Muscle of back (tissue), 13 donors: ENCODE measurements at places on chromosomes 11 and 22.

DNA sequence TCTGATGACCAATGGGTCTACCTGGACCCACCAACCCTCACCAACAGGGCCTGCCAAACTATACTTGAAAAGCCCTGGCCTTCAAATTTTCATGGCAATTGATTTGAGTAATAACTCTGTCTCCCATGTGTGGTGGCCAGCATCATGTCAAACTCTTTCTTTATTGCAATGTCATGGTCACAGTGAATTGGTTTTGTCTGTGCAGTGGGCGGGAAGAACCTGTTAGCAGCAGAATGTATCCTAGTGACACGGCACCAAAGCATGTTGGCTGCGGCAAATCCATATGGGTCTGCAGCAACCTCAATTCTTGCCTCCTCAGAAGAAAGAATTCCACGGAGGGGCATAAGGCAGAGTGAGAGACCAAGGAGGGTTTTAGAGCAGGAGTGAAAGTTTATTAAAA lies 19.6 kb upstream of the TMEM123 start:
- no peak for DNase-seq

DNA sequence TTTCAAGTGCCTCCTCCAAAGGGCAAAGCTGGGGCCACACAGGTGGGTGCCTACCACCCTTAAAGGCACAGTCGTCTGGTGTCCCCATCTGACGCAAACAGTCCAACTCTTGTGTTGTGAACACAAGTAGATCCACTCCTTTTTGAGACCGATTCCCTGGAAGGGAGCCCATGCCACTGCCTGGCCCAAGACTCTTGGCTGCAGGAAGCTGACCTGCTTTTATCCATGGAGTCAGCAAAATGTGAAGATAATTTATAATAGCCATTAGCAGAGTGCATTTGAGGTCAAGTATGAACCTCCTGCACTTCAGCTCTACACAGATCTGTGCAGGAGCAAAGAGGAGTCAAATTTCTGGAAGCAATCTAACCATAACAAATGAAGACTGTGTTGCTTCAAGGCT lies 68.5 kb downstream of the ADM start:
- no peak for DNase-seq

DNA sequence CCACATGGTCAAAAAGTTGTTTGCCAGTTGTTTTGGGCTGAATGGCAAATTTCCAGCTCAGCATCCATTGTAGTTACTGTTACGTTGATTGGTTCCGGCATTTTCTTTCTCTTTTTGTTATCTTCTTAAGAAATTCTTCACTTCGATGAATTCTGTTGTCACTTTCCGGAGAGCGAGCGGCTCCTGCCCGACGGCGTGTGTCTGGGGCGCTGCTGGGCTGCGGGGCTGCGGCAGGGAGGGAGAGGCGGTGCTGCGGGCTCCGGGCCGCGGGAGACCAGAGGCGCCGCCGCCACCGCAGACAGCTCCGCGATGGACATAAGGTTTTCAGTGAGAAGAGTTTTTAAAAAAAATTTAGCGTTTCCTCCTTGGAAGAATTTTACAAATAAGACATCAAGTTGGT lies 117.4 kb downstream of the RRM1 start:
- no peak for DNase-seq

GRCh38 chr11:127804747-127805400 lies 782.5 kb downstream of the ETS1 start:
- DNase-seq = no peak

DNA sequence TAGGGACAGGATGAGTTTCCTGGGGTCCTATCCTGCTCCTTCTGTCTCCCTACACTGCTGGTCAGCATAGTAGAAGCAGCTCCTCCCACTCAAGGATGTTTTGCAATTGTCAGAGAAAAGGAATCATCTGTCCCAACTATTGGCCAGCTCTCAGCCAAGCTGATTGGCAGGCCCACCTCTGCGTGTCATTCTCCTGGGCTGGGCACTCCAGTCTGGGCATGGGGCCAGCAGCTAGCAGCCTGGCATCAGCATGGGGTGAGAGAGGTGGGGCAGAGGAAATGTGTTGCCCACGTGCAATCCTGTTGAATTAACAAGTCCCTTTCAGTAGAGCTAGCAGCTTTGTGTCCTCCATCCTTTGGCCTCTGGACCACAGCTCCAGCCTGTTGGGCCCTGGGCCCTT lies 14.1 kb downstream of the ANKK1 start:
- peak; percentile 29 for DNase-seq
